ENCODE measurements at places on chromosomes 3 and 15.

DNA sequence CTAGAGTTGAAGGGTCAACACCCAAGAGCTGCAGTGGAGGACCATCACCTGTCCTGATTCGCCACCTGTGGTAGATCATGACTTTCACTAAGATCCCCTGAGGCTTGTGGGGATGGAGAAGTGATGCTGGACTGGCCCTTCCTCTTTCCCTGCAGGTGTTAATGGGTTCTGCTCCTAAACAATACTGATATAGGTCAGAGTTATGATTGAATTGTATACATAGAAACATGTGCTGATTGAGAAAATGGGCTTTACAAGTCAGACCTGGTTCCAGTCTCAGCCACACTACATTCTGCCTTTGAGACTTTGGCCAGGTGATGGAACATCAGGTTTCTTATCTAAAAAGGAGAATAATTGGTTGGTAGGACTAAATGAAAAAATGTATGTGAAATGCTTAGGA is 418.9 kb upstream of the TPRG1 start:
- DNase-seq, result no peak

DNA sequence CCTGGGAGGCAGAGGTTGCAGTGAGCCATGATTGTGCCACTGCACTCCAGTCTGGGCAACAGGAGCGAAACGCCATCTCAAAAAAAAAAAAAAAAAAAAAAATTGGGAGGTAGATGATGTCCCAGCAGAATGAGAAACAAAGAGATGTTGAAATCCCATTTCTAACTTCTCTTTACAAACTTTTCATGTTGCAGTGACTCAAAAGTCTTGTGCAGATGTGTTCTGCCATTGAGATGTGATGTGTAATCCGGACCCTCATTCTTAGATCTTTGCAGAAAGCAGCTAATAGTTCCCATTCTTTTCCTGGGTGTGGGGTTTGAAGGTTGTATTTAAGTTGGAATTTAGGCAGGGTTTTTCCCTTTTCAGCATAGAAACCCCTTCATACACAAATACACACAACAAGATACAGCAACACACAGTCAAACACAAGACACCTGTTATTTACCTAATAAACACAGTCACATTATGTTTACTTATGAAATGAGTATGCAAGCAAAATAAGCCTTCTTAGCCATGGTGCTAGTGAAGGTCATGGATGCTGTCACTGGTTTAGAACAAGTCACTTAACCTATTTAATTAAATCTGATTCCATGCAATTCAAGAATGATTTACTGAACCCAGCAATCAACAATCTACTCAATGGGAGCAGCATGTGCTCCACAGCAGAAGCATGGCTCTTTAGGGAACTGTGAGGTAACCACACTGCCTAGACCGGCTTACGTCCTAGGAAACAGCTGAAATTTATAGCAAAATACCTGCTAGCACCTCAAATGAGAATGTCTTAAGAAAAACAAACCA is 14.9 kb downstream of the SIAH2 start:
- no peak for DNase-seq

- DNase-seq, result peak; percentile 30
These were observed 57.9 kb upstream of the CTXND1 start for GRCh38 chr15:80309769-80310384.

DNA sequence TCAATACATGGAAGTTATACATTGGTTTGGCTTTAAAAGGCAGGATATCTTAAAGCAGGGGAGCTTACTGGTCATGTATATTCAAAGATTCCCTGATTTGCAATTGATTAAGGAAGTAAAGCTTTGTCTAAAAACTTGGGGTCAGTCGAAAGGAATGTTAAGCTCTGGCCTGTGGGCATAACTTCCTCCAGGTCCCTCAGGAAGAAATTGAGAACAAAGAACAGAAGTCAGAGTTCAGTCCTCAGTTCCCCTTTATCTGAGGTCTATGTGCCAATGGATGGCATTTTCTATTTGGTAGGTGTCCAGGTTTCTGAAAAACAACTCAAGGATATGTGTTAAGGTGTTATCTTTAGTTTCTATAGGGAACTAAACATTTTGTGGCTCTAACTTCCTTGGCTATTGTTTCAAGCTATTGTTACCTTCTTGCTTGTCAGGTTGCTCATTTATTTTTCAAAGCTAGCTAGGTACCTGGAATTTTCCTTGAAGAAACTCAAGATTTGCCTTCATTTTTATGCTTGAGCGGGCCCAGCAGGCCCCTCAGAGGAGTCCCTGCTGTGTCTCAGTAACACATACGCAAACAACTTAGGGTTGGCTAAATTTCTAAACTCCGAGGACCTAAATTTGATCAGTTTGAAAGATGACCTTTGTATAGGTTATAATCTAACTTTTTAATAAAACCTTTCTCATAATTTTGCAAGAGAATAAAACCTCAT is 135.0 kb upstream of the UBE2E2 start:
- no peak for DNase-seq

DNA sequence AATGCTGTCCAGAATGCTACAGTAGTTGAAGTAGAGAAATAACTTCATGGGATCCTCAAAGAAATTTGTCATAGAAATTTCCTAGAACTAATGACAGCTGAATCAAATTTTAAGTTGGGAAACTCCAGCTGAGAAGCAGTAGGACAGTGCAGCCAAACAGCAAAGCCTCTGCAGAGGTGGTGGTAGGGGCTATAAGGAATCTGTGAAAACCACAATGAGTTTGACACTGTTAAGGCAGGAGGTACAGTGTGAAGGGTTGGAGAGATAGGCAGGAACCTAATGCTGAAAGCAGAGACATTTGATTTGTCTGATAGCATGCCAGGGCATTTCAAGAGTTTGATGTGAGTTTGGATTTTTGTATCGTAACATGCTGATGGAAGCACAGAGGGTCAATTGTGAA is 22.0 kb downstream of the ASTE1 start:
- DNase-seq, result no peak

DNA sequence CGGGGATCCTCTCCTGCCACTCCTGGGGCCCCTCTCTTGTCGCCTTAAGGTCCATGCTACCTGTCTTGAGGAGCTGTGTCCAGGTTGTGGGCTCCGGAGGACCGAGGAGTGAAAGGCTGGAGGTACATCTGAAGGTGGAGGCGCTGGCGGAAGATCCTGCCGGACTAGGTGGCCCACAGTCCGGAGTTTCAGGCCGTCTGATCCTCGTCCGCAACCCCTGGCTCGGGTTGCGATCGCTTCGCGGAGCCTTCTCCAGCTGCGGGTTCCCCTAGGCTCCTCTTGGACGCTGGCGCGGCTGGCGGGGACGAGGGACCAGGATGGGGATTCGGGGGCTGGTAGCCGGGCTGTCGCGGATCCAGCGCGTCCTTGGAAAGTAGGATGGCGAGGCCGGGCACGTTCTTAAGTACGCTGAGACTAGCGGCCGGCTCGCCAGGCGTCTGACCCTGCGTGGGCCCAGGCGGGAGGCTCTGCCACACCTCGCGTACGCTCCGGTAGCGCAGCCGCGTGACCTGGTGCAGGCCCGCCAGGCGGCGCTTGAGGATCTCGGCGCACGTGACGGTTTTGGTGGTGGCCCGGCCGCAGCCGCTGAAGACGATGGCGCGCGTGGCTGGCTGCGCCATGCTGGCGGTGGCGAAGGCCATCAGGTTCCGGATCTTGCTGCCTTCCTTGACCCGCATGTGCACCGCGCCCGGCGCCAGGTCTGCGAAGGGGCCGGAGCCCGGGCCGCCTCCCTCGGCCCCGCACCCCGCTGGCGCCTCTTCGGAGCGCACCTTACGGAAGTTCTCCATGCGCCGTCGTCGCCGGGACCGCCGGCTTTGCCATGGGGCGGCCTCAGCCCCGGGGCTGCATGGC is 550 bp downstream of the RPP25 start:
- no peak for DNase-seq

GRCh38 chr15:90451053-90451850 is 63.2 kb downstream of the IQGAP1 start:
- peak; percentile 59 for DNase-seq

DNA sequence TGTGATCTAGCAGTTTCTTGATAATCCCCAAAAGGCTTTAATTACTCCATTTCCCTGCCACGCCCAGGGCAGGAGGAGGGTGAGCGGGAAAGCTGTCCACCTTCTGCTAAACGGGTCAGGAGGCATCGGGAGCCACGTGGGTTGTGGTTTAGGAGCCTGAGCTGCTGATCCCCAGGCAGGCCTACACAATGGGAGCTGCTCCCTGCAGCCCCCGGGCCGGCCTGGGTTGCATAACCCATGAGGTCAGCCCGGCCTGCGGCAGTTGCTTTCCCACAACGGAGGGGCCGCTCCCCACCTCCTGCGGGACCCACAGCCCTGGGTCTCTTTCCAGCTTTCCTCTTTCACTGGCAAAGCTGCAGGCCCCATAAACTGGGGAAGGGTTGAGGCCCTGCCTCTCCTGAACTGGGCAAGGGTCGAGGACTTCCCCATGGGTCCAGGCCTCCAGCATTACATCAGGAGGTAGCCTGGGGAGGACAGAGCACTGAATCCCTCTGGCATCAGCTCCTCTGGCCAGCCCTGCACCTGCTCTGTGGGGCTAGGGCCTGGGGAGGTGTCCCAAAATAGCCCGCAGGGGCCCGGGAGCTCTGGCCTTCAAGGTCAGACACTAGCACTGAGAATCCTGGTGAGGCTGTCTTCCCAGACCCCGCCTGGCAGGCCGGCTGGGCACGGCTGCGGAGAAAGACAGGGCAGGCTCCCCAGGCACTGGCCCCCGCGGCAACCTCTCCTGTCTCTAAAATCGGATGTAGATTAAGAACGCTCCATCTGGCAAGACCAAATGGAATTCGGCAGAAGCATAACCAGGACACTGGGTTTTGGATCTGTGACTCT is 47.3 kb downstream of the ZDHHC19 start:
- no peak for DNase-seq
